ENCODE measurements at places on chromosomes 5 and 9.
A peak's percentile ranks its signal among the peaks of the same experiment; 100 is the strongest.

GRCh38 chr5:66828548-66829357 is 232.6 kb downstream of the MAST4 start:
- DNase-seq: peak; percentile 65

- no peak for DNase-seq
Observed at GRCh38 chr5:139896718-139897117, 101.1 kb downstream of the PSD2 start.

- no peak for DNase-seq
Observed at GRCh38 chr5:68932830-68933434, 160.9 kb upstream of the SLC30A5 start.

DNA sequence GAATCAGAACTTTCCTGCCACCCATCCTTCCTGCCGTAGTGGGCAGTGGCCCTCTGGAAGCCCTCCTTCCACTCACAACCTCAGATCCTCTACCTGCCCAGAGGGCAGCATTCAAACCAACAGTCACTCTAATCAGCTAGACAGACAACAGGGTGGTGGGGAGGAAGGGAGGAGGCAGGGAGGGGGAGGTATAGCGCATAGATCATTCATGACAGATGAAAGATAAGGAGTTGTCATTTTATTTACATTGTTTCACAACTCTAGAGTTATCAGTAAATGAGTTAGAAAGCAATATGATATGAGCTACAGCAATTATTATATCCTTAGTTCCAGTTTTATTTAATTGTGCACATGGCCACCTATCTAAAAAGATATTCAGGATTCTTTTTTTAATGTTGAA is 852 bp downstream of the IL9 start:
- no peak for DNase-seq

- DNase-seq: no peak
Observed at GRCh38 chr5:117604845-117605244, 1030.2 kb upstream of the SEMA6A start.

DNA sequence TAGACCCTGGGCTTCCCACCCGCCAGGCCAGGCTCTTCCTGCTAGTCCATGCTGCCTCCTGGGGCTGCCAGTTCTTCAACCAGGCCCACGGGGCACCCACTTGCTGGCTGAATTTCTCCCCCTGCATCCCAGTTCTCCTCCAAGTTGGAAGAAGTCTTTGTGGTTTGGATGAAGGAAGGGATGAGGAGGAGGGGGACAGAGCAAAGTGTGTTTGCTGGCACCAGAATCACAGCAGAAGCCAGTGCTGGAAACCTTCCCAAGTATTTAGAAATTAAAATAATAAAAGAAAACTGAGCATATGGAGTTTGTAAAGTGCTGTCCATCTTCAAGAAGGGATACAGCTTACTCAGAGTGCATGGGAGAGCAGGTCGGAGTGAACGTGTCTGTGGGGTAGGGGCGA is 19.4 kb upstream of the UNC5A start:
- no peak for DNase-seq

DNA sequence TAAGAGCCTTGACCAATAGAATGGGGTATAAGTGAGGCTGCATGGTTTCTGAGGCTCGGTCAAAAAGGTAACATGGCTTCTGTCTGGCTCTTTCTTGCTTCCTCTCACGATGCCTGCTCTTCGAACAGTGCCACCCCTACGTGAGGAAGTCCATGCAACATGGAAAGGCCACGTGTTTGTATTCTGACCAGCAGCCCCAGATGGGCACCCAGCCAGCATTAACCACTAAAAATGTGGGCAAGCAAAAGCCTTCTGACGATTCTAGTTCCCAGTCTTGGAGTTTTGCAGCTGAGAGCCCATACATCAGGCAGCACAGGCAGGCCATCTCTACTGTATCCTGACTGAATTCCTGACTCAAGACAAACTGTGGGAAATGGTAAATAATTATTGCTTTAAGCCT is 24.2 kb upstream of the NREP start:
- DNase-seq: no peak

DNA sequence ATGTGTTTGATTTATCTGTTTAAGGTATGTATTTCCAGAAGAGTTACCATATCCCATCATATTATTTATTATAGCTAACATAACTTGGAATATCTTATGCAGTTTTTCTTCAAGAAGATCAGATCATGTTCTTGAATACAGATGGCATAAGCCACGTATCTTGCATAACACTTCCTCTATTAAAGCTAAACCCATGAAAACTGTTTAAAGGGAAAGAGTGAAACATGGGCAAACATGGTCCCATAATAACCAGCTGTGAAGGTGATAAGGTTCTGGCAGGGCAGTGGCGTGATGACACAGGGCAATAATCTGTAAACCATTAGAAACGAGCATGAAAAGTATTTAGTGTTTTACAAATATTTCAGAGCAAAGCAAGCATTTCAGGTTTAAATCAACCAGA is 34.2 kb downstream of the EFNA5 start:
- DNase-seq: no peak

All from CD4-positive, alpha-beta T cell treated with Interleukin-15 for 4 hours (primary cell).